ENCODE measurements at places on chromosomes 7 and 10.

- peaks cover 8% of the 10 kb centered on the region for H3K4me1 ChIP-seq
- no peak overlapping the region for H3K4me3 ChIP-seq
- no peak overlapping the region for H3K27ac ChIP-seq
- DNase-seq, result no peak
Measured at GRCh38 chr7:79968077-79968648, 166.5 kb upstream of the GNAI1 start.

DNA sequence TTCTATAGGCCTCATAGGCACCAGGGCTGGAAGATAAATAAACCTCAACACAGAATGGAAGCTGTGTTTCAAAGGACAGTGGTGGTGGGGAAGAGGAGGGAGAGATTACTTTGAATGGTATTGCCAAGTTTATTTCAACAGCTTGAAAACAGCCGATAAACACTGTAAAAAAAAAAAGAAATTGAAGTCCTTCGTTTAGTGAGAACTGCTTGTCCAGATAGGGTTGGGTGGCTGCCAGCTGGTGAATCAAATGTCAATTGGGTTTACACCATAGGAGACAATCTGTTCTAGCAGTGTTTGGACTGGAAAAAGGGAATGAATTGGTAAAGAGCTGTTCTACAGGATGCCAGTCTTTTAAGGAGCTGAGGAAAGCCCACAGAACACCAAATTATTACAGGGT is 254.8 kb downstream of the PHF14 start:
- DNase-seq, result no peak
- no peaks in the 10 kb centered on the region for H3K4me1 ChIP-seq
- H3K36me3 ChIP-seq, result no peaks in the 10 kb centered on the region
- no peak overlapping the region for H3K27ac ChIP-seq
- H3K4me3 ChIP-seq, result no peak overlapping the region

DNA sequence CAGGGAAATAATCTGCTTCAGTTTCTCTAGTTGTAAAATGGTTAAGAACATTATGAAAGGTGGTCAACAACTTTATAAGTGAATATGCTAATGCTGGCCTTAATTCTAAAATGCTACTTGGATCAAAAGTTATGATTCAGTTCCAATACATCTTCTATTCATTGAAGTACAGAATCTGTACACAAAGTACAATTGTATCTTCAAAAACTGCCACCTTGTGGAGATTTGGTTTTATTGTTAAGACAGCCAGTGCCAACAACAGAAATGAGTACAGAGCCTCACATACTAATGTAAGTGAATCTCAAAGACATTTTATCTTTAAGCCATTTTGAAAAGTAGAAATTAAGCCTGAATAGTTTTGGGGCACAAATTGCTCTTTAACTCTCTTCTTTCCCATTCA is 194.0 kb downstream of the CFTR start:
- no peaks in the 10 kb centered on the region for H3K36me3 ChIP-seq
- no peaks in the 10 kb centered on the region for H3K4me1 ChIP-seq
- H3K27ac ChIP-seq, result no peak overlapping the region
- no peaks in the 10 kb centered on the region for H3K27me3 ChIP-seq
- no peak overlapping the region for H3K4me3 ChIP-seq

- H3K4me1 ChIP-seq, result peaks cover 15% of the 10 kb centered on the region
- H3K36me3 ChIP-seq, result no peaks in the 10 kb centered on the region
- DNase-seq, result no peak
- no peak overlapping the region for H3K27ac ChIP-seq
- H3K27me3 ChIP-seq, result no peaks in the 10 kb centered on the region
- no peak overlapping the region for H3K4me3 ChIP-seq
Measured at GRCh38 chr7:41641011-41641664, 61.8 kb downstream of the INHBA start.

- no peak overlapping the region for H3K27ac ChIP-seq
- no peak for DNase-seq
- peaks cover 22% of the 10 kb centered on the region for H3K27me3 ChIP-seq
Measured at GRCh38 chr10:69988094-69988493, 64.6 kb upstream of the MACROH2A2 start.

DNA sequence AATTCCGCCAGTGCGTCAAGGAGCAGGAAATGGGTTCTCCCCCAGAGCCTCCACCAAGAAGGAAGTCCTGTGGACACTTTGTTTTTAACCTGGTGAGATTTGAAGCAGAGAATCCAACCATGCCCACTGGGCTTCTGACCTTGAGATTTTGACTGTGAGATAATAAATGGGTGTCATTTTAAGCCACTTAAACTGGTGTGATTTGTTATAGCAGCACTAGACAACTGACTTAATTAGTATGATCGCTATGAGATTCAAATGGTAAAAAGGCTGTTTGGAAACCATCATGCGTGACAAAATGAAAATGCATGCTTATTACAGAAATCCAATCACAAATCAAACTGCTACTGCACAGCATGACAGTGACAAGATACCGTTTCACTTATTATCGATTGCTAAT is 98.0 kb downstream of the ADAM12 start:
- H3K4me1 ChIP-seq, result no peaks in the 10 kb centered on the region
- DNase-seq, result no peak
- H3K4me3 ChIP-seq, result no peak overlapping the region
- H3K27ac ChIP-seq, result no peak overlapping the region
- H3K27me3 ChIP-seq, result peaks cover 3% of the 10 kb centered on the region
- peaks cover 4% of the 10 kb centered on the region for H3K36me3 ChIP-seq

GRCh38 chr10:100894589-100895294 is 18.0 kb upstream of the SLF2 start:
- peaks cover 40% of the 10 kb centered on the region for H3K4me1 ChIP-seq
- no peaks in the 10 kb centered on the region for H3K36me3 ChIP-seq
- no peak for DNase-seq
- H3K27me3 ChIP-seq, result peaks cover 2% of the 10 kb centered on the region
- H3K4me3 ChIP-seq, result no peak overlapping the region

- H3K4me3 ChIP-seq, result no peak overlapping the region
- H3K27me3 ChIP-seq, result no peaks in the 10 kb centered on the region
- H3K27ac ChIP-seq, result no peak overlapping the region
- DNase-seq, result peak; percentile 29
Measured at GRCh38 chr10:87771871-87772500, 46.0 kb downstream of the ATAD1 start.

GRCh38 chr10:98328640-98329039 is 60.6 kb upstream of the LOXL4 start:
- no peak for DNase-seq
- peaks cover 5% of the 10 kb centered on the region for H3K27me3 ChIP-seq
- H3K4me1 ChIP-seq, result peaks cover 38% of the 10 kb centered on the region
- peaks cover 7% of the 10 kb centered on the region for H3K36me3 ChIP-seq
- no peak overlapping the region for H3K27ac ChIP-seq

DNA sequence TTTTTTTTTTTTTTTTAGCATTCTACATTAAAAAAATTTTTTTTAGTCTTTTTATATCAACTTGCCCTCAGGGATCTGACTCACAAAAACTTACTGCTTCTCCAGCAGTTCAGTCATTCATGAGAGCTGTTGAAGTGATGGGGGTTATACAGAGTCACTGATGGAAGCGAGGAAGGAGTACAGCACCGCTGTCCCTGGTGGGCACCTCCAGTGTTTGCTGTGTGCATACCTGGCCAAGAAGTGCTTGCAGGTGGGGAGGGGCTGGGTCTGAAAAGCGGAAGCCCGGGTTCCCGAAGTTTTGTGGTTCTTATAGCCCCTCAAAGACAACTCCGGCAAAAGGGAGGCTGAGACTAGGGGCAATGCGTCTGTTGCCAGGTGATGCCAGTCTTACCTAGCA is 46.2 kb downstream of the MINDY4 start:
- DNase-seq, result peak; percentile 69
- no peak overlapping the region for H3K27ac ChIP-seq
- H3K4me3 ChIP-seq, result peak overlapping the region; percentile 63
- H3K27me3 ChIP-seq, result peaks cover 6% of the 10 kb centered on the region
- H3K36me3 ChIP-seq, result no peaks in the 10 kb centered on the region

DNA sequence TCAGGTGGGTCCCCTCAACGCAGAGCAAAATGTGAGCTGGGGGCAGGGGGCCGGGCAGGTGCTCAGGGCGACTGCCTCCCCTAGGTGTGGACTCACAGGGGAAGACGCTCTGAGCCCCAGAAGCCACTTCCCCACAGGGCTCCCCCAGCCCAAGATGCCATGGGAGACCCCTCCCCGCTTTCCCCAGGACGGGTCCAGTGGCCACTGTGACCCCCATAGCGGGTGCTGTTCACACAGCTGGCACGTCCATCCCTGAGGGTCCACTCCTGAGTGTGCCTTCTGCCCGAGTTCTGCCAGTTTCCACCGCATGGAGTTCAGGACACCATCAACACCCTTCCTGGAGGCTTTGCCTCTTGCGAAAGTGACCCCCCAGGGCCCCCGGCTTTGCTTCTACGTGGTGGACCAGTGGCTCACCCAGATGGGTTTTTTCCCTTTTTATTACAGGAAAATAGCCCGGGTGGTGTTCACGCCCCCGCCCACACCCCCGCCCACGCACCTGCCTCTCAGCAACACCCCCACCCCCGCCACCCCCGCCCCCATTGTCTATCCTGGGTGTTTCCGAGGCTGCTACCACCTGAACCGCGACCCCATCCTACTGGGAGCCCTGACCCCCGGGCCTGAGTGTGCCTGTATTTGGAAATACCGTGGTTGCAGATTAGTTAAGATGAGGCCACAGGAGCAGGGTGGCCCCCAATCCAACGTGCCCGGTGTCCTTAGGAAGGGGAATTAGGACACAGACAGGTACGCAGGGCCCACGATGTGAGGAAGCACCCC is 32.0 kb downstream of the ADAP1 start:
- H3K27ac ChIP-seq, result no peak overlapping the region
- H3K27me3 ChIP-seq, result peaks cover 3% of the 10 kb centered on the region
- DNase-seq, result no peak
- H3K36me3 ChIP-seq, result no peaks in the 10 kb centered on the region

DNA sequence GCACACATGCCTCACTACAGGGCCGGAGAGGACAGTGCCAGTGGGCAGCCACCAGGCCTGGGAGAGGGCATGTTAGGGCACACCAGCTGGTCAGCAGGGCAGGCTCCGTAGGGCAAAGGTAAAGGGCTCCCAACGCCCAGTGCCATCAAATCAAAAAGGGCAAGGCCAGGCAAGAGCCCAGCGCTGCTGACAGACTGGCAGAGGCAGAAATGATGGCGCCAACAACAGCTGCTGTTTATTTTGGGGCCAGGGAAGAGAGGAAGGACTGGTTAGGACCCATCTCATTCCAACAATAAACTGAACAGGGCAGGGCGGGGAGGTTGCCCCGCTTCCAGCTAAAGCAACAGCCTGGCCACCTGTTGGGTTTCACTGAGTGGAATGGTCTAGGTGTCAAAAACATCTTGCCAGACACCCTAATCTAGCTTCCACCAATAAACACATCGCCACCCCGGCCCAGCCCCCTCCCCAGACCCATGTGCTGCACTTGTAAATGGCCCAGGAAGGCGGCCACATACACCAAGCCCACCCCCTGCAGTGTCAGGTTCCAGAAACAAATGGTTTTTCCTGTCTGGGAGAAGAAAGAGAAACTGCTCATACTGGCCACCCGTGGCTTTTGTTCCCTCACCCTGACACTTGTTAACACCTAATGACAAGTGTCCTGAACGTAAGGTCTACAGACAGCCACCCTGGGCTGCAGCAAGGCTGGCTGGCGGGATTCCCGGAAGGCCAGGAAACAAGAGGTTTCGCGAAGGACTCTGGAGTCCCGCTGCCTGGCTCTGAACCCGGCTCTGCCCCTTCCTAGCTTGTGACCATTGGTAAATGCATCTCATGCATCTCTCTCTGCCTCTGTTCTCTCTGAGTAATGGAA is 15.3 kb downstream of the SH3PXD2A start:
- H3K27me3 ChIP-seq, result peaks cover 2% of the 10 kb centered on the region
- no peak overlapping the region for H3K4me3 ChIP-seq
- no peak overlapping the region for H3K27ac ChIP-seq

GRCh38 chr7:2034291-2035201 is 198.2 kb downstream of the MAD1L1 start:
- H3K27ac ChIP-seq, result no peak overlapping the region
- H3K27me3 ChIP-seq, result no peaks in the 10 kb centered on the region
- no peak for DNase-seq
- peaks cover 21% of the 10 kb centered on the region for H3K4me1 ChIP-seq

DNA sequence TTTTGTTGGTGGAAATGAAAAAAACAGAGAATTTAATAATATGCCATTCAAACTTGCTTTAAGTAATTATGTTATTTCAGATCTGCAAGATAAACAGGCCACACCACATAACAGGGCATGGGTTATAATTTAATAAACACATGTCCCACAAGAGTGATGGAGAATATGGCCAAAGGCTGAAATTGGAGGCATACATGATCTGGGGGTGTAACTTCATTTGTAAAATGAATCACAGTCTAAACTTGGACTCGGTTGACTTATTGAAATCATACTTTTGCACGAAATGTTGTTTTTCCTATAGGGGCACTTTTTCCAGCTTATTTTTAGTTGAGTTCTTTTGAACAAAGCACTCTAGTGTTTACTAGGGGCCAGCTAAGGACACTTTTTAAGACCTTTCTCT is 151.6 kb downstream of the TMEM26 start:
- no peak overlapping the region for H3K4me3 ChIP-seq
- peaks cover 6% of the 10 kb centered on the region for H3K4me1 ChIP-seq
- H3K27ac ChIP-seq, result no peak overlapping the region
- no peaks in the 10 kb centered on the region for H3K36me3 ChIP-seq
- no peak for DNase-seq

DNA sequence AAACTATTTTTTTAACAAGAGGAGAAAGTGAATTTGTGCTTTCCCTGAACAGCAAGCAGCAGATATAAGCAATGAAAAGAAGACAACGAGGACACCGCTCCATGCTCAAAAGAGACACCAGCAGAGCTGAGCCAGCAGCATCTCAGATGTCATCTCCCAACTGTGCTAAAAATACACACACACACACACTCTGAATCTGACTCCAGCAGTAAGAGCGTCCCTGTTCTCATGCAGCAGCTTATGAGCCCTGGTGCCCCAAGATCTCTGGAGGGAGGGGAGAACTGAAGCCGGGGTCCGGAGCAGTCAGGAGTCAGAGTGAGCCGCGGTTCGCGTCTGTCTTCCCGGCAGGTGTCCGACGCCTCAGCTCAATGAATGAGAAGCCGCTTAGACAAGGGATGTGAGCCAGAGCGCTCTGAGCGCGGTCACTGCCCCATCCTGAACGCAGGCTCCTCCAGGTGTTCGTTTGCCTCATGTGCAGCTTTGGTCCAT is 49.2 kb downstream of the SVIL start:
- no peaks in the 10 kb centered on the region for H3K36me3 ChIP-seq
- no peak overlapping the region for H3K4me3 ChIP-seq
- H3K4me1 ChIP-seq, result peaks cover 65% of the 10 kb centered on the region

- no peak overlapping the region for H3K27ac ChIP-seq
- H3K27me3 ChIP-seq, result peaks cover 5% of the 10 kb centered on the region
- no peak for DNase-seq
- H3K4me1 ChIP-seq, result no peaks in the 10 kb centered on the region
Measured at GRCh38 chr10:1255118-1255517, 198.9 kb downstream of the WDR37 start.

DNA sequence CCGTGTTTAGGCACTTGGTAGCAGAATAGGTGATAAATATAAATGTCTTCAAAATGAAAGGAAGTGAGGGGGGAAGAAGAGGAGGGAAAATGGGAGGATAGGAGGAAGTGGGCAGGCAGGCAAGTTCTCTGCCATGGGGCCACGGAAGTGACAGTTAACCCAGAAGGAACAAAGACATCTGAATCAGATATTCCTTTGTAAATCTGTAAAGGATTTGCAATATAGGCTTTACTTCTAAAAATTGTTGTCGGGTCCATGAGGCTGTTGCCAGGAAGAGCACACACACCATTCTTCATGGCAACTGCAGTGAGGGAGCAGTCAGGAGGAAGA is 23.7 kb upstream of the RASSF4 start:
- H3K4me3 ChIP-seq, result no peak overlapping the region
- H3K27me3 ChIP-seq, result peaks cover 4% of the 10 kb centered on the region
- no peaks in the 10 kb centered on the region for H3K36me3 ChIP-seq
- DNase-seq, result no peak
- peaks cover 16% of the 10 kb centered on the region for H3K4me1 ChIP-seq

- H3K27ac ChIP-seq, result no peak overlapping the region
- no peaks in the 10 kb centered on the region for H3K4me1 ChIP-seq
- H3K36me3 ChIP-seq, result no peaks in the 10 kb centered on the region
- DNase-seq, result no peak
Measured at GRCh38 chr10:78765726-78766335, 302.9 kb upstream of the ZMIZ1 start.
